Stimulated activated CD4-positive, alpha-beta T cell treated with anti-CD3 and anti-CD28 coated beads, Interleukin-4, amount 100 ng/mL, for 4 hours (primary cell): ENCODE measurements at places on chromosomes 4 and X.

GRCh38 chr4:61630548-61630947 is 430.4 kb downstream of the ADGRL3 start:
- no peak for DNase-seq

- no peak for DNase-seq
Observed at GRCh38 chrX:96425200-96425599, 259.4 kb upstream of the DIAPH2 start.

DNA sequence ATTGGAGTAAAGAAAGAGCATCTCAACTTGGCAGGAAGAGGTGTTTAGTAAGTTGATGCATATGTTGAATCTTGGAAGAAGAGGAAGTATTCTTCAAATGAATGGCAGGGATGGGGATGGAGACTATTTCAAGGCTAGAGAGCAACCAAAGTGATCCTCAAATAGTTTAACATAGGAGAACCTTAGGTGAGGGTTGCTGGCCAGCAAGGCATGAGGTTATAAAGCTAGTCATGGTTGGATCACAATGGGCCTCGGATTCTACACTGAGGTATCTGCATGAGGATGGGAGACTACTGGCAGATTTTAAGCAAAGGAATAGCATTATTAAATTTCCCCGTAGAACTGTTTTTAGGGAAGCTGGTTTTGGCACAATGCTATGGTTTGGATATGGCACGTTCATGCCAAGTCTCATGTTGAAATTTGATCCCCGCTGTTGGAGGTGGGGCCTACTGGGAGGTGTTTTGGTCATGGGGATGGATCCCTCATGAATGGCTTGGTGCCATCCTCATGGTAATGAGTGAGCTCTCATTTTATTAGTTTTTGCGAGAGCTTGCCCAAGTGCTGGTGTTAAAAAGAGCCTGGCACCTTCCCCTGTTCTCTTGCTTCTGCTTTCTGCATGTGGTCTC is 41.9 kb upstream of the ETNPPL start:
- DNase-seq: no peak

DNA sequence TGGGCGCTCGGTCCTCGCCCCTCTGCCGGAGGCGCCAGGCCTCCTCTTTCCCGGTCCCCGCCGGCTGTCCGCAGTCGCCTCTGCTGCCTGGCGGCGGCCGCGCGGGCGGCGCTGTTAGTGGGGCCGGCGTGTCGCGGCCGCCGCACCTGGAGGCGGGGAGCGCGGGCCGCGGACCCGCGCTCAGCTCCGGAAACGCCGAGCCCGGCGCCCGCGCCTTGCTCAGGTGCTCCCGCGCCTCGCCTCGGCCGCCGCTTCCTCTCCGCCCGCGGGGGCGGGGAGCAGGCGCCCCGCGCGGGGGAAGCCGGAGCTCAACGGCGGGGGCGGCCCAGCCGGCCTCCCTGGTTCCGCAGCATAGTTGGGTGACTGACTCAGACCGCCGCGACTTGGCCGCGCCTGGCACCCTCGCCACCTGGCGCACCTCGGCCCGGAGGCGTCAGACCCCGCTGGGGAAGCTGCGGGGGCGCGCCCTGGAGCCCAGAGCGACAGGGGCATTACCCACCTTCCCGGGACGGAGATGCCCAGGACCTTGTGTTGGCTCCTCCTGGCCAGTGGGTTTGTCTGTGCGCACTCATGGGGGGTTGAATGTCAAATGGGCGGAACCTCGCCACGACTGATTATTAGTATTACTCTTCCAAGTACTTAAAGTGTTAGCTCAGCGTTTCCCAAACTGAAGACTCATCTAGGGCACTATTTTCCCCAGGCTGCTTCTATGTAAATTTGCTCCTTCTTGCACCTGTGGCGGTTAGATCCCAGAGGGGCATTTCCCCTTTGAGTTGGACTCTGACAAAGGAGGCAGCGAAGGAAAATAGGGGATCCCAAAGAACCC is at the start of gene ARAP2:
Gene ARAP2 (minus strand): TSS at position 258 of the 826 bp plus-strand sequence. CDS start 15,028 bp downstream, outside the sequence.
- peak; percentile 69 for DNase-seq

- no peak for DNase-seq
Observed at GRCh38 chr4:152462047-152462446, 73.8 kb downstream of the FBXW7 start.

GRCh38 chr4:127601029-127601428 is 31.7 kb upstream of the INTU start:
- DNase-seq: no peak

DNA sequence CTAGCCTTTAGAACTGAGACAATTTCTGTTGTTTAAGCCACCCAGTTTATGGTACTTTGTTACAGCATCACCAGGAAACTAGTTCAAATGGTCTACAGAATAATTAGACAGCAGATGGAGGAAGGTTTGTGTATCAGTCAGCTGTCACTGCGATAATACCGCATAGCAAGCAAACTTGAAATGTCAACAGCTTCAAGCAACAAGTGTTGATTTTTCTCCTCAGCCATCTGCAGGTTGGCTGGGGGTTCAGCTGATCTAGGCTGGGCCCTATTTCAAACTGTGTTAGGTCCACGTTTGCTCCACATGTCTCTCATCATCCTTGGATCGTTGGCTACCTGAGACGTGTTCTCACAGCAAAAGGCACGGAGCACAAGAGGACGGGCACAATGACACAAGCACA is 19.2 kb upstream of the PHEX start:
- no peak for DNase-seq

DNA sequence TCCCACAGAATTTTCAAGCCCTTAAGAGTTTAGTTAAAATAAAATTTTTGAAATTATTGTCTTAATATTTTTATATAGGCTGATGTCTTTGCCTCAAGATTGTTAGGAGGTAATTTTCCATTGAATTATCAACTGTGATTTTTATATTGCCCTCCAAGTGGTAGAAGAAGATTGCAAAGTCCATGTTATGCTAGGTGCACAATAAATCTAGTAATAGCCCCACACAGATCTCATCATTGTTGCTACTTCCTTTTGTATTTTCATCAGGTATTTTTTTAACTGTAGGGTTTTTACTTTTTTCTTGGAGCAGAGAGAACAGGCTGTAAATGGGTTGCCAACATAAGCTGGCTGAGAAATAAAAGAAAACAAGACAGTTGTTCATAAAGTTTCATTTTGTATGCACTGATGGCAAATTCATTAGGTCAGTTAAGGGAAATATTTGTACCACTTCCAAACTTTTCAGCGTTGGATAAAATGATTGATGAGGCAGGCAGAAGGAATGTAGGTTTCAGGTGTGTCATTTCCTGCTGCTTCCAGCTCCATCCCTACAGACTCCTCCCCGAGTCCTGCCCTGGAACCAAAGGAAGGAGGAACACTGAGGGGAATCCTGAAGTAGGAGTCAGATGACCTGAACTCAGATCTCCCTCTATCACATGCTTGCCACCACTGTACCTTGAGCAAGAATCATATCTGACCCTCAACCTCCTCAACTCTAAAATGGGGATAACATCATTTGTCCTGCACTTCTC is 105.5 kb downstream of the PRRG1 start:
- DNase-seq: no peak

DNA sequence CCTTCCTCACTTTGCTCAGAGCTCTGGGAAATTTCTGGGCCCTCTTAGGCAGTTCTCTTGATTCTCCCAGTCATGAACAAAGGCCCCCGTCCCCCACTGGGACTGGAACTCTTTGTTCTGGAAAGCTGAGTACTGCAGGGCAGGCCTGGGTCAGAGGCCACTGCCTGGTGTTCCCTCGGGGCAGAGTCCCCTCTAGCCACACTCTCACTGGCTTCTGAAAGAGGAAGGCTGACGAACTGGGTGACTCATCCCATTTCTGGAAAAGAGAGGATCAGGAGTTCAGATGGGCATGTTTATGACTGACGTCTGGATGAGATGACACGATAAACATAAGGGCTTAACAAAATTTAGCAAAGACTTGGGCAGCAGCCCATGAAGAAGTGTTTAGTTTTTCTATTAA is 47.7 kb downstream of the DDX3X start:
- DNase-seq: no peak

DNA sequence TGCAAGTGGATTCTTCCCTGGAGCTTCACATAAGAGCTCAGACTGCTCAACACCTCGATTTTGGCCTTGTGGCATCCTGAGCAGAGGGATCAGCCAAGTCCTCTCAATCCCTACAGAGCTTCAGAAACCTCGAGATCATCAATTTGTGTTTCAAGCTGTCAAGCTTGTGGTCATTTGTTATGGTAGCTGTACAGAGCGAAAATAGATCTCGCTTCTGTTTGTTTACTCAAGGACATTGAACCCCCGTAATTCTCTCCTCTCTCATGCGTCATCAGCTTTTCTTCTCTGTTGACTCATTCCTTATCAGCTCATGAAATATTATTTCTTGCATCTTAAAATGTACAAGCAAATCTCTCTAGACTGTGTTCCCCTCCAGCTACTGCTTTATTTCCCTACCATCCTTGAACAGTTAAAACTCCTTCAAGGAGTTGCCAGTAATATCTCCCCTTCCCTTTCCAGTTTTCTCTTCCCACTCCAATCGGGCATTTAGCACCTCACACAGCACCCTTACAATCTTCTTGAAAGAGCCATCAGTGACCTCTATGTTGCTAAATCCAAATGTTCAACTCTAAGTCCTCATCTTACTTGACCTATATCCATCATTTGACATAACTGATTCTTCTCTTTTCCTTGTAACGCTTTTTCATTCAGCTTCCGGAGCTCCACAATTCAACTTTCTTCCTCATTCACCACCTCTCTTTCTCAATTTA is 106.2 kb upstream of the FAT1 start:
- DNase-seq: no peak

- DNase-seq: no peak
Observed at GRCh38 chr4:61003301-61003700, 196.8 kb upstream of the ADGRL3 start.

DNA sequence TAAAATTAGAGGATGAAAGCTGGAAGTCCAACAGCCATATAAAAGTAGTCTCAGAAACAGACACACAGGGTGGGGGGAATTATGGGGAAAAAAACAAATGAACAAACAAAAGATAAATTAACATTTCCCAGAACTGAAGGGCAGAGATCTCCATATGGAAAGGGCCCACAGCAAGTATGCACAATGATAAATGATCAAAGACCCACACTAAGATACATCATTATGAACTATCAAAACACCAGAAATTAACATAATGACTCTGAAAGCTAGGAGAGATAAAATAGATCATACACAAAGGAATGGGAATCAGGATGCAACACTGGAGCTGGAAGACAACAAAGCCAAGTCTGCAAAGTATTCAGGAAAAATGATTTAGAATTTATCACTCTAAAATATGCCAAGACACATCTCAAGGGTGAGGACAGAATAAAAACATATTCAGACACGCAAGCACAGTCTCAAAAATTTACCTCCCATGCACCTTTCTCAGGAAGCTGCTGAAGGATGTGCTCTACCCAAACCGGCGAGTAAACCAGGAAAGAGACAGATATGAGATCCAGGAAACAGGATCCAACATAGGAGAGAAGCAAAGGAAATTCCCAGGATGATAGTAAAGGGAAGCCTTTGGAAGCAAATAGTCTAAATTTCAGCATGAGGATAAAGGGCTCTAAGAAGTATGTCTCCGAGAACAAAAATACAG is 30.7 kb upstream of the KCNE5 start:
- DNase-seq: no peak

DNA sequence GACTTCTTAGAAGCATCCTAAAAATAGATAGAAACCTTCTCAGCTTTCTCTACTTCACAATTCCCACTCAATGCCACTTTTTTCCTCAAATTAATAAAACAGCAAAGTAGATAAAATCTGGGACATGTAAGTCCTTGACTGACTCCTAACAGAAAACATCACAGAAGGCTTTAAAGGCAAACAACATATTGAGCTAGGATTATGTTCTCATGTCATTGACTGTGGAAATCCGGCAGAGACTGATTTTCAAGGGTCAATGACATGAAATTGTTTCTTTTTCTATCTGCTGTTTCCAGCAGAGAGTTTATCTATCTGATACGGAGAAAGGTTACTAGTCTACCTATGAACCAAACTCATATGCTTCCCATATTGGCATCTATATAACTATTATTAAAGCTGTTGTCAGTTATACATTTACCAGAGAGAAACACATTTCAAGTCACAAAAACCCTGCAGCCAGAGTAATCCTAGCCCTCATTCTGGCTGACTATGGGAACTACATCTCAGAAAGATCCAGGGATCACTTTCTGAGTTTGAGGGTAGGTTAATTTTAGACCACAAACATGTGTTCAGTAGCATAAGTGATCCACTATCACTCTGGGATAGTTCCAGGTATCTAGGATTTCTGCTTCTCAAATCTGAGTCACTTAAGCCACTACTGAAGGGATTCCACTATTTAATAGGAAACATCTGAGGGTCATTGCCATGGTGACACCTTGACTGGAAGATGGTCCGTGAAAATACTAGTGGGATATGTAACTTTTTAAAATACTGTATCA is 147.6 kb downstream of the PPP3CA start:
- no peak for DNase-seq

GRCh38 chr4:108399610-108400265 is 220.6 kb upstream of the RPL34 start:
- no peak for DNase-seq
